ENCODE measurements at places on chromosomes 6 and 20.

DNA sequence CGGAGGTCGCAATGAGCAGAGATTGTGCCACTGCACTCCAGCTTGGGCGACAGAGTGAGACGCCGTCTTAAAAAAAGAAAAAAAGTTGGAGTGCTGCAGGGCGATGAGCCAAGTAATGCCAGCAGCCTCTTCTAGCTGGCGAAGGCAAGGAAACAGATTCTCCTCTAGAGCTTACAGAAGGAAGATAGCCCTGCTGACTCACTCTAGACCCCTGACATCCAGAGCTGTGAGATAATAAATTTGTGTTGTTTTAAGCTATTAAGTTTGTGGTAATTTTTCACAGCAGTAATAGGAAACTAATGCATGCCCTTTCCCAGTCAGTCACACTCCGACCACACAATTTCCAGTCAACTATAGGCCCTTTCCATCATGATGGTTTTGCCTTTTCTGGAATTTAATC, 16.4 kb downstream of the PRSS16 start:
- no peak for DNase-seq

DNA sequence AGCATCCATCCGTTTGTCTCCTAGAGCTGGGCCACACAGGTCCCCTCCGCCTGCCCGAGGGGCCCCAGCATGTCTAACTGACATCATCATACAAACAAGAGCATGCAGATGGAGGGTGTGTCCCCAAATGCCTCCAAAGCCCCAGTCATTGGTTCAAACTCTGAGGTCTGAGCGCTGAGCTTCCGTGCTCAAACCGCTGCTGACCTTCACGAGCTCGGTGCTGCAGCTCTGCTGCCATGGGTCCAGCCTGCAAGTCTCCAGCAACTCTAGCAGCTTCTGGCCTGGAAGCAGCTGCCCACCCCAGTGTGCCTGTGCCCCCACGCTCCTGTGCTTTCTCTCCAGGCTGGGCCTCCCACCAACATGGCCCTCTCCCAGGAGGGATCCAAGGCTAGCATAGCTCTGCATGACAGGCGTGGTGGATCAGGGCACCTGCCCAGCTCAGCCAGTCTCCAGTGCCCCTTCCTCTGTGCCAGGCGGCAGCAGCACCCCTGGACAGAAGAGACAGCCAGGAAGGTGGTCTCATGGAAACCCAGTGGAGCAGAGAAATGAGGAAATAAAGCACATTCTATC, 131.6 kb upstream of the PMEPA1 start:
- no peak for DNase-seq

DNA sequence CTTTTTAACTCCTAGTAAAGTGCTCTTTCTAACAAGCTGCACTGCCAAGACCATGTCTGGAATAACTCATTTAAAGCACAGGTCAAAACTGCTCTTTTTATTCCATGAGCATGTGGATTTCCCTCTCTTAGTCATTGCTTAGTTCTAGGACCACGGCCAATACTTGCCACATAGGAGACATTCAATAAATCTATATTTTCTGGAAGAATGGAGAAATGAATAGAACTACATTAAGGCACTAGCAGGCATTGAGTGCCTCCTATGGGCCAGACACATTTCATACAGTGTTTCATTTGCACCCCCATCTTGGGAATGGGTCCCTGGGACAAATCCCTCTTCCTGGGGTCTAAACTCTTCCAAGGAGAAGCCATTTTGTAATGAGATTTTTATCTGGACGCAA, 552.8 kb upstream of the CITED2 start:
- peak; percentile 90 for DNase-seq

DNA sequence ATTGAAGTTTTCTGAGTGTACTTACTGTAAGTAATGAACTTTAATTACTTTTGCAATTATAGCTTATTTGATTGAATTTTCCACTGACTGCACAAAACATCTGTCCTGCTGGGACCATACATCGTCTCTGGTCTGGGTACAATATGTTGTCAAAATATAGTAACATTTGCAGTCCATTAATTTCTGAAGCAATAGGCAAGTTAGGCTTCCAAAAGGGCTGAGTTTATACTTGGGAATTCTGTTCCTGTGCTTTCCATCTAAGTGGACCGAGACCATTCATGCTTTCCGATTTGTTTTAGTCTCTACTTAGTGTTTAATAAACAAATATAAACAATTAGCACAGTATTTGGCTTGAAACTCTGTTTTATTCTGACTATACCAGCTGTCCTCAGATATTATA, 139.3 kb downstream of the RFPL4B start:
- DNase-seq: no peak

DNA sequence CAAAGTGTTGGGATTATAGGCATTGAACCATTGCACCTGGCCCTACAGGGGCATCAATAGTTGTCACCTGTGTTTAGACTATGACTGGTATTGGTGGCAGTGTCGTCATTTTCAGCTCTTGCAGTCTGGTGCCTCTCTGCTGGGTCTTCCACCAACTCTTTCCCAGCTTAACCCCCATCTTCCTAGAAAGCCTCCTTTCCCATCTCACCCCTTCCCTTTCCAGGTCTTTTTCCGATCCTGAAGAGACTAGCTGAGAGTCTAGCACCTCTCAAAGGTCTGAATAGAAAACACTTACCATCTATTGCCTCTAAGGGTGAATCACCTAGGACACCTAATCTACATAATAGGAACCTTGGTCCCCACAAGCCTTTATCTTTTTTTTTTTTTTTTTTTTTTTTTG, 71.0 kb downstream of the TCP11 start:
- no peak for DNase-seq

DNA sequence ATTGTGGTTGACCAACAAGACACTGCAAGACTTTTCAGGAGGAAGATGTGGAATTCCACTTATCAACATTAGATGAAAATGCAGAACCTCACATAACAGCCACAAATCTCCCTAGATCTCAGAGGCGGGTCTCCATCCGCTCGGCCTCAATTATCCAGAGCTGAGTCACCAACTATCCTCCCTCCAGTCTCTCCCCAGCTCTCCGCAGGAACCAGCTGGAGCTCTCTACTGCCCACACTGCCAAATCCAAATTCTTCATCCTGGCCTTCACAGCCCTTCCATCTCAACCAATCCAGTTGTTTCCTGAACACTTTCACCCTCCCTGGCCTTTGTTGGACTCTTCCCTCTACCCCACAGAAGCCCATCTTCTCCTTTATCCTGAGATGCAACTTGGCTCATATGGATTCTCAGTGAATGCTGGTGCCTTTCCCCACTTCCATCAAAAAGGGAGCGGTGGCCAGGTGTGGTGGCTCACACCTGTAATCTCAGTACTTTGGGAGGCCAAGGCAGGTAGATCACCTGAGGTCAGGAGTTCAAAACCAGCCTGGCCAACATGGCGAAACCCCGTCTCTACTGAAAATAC, 3.5 kb upstream of the TGIF2 start:
- peak; percentile 40 for DNase-seq

GRCh38 chr20:21564127-21564773, 50.4 kb upstream of the NKX2-2 start:
- DNase-seq: no peak

DNA sequence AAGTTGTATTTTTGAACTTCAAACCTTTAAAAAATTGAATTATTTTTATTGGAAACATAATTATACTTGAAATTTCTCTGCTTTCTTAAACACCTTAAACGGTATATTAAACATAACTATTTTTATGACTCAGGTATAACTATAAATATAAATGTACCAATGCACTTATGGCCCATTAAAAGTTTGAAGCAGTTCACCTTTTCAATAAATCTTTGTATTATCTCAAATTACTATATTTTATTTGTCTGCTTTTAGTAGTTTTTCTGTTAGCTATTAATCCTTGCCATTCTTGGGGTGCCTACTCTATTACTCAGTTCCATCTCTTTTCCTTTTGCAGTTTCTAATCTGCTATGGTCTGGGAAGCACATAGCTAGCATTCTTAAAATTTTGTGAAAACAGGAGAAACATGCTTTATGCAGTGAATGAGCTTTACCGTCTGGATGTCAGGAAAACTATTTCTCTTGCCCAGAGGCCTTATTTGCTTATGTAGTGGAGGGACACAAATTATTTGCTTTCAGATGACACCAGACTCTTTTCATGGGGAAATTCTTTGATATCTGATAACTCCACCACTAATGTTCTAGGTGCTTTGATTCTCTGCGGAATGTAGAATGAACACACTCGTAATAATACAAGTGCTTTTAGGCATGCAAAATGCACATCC, 378.9 kb upstream of the CITED2 start:
- DNase-seq: peak; percentile 56

DNA sequence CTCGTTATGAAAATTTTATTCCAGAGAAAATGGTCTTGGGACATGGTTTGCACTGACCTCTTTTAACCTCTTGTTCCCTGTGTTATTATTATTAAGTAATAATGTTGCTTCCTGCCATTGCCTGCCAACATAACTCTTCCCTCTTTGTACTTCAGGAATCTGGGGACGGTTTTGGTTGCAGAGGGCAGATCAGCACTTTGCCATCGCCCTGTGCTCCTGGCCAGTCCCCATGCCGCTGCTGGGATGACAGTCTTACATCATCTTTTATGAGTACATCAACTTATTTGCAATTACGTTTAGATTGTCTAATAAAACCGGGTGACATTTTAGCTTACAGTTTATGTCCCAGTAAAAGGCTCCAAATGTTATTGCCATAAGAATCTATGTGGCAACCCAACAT, 157.2 kb downstream of the CDH26 start:
- no peak for DNase-seq

GRCh38 chr20:16178546-16179135, 394.6 kb downstream of the KIF16B start:
- DNase-seq: no peak

DNA sequence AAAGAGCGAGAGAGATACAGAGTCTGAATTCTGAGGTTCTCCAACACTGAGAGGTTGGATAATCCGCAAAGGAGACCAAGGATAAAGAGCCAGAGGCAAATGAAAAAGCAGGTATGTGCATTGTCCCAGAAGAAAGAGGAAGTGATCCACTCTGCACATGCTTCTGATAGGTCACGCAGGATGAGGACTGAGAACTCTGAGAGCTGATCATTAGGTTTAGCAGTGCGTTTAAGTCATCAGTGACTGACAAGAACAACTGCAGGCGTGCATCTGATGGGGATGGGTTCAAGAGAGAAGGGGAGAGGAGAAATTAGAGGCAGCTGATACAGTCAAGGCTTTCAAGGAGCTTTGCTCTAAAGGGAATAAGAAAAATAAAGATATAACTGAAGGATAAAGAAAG, 301.2 kb upstream of the SGK1 start:
- no peak for DNase-seq

DNA sequence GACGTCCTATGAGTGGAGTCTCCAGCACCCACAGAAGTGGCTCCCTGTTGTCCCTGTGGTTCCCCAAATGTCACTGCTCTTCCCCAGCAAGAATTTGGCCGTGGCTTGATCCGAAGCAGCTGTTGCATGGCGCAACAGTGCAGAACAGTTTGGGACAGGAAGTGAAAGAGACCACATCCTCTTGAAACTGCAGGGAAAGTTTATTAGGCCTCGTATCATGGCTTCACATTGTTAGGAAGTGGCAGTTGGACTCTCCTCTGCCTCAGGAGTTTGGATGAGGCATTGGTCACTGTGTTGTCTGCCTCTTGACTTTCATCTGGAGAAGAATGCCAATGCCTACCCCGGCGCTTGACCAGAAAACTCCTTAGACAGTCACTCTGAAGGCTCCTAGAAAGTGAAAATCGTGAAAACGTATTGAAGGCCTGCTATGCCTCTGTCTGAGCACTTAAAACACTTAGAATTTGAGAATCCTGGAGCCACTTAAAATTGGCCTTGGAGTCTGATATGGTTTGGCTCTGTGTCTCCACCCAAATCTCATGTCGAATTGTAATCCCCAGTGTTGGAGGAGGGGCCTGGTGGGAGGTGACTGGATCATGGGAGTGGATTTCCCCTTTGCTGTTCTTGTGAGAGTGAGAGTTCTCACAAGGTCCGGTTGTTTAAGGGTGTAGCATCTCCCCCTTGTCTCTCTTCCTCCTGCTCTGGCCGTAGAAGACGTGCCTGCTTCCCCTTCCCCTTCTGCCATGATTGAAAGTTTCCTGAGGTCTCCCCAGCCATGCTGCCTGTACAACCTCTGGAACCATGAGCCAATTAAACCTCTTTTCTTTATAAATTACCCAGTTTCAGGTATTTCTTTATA, 334.9 kb upstream of the JARID2 start:
- no peak for DNase-seq

- DNase-seq: no peak
These were observed 305.4 kb downstream of the BTBD3 start for GRCh38 chr20:12223057-12223456.

DNA sequence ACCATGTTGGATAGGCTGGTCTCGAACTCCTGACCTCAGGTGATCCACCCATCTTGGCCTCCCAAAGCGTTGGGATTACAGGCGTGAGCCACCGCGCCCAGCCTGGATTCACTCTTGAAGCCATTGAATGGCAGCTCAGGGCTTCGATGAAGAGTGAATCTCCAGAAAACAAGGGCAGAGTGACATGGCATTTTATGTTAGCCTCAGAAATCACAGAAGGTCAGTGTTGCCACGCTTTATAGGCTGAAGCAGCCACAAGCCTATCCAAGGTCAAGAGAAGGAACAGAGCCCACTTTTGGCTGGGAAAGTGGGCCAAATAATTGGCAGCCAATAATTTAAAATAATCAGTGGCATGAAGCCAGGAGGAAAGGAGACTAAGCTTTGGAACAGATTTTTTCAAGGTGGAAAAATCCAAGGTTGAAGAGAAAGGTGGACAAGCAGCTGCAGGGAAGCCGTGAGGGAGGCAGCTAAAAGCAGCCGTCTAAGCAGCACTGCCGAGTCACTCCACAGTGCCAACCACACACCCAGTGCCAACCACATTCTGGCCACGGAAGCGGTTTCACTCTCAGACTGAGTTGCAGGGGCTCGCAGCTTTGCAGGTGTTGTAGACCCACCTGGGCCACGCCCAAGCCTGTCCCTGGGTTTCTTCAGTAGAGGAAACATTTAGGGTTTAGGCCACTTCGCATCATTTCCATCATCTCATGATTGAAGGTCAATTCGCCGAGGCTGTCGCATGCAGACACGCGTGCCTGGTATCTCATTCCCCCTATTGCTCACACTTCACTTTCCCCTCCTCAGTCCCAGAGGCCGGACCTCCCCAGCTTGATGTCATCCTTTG, 17.4 kb upstream of the AVP start:
- DNase-seq: no peak

DNA sequence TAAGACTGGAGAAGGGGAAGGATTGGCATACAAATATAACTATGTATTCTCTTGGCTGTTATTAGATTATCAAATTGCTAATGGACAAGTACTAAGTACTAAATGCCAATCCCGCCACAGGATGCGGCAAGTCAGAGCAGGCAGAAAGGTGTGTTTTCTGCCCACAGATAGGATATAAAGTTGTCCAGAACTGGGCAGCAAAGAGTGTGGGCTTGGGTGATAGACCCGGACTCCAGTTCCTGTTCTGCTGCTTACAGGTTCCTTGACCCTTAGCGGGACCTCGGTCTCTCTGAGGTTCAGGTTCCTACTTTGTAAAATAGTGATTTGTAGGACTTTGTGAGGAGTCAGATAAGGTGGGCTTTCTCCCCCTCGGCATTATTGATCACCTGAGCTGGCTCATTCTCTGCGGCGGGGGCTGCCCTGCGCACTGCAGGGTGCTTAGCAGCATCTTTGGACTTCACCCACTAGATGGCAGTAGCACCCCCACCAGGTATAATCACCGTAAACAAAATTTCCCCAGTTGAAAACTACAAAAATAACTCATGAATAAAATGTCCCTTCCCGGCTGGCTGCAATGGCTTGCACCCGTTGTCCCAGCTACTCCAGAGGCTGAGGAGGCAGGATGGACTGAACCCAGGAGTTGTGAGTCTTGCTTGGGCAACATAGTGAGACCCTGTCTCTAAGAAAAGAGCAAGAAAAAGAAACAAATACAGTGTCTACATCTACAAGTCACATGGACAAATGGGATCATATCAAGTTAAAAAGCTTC, 193.1 kb downstream of the DOK5 start:
- DNase-seq: no peak

- peak; percentile 1 for DNase-seq
These were observed 56.6 kb downstream of the SNX14 start for GRCh38 chr6:85537055-85537494.

Measured in astrocyte of the cerebellum (primary cell).